ENCODE measurements at places on chromosomes 13 and 19.

- no peak for DNase-seq
These were observed 1524.0 kb downstream of the SLITRK1 start for GRCh38 chr13:82358284-82358683.

DNA sequence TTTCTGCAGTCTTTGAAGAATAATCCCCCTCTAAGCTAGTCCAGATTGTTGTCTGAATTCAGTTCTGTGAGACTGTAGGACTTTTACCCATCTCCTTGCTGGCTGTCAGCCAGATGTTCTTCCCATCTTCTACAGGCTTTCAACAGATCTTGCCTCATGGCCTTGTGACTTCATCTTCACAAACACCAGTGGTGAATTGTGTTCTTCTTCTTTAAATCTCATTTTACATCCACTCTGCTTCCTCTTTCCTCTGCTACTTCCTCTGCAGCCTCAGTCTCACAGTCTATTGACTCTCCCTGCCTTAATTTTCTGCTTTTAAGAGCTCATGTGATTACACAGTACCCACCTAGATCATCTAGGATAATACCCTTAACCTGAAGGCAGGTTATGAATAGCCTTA, 859.0 kb upstream of the SLITRK1 start:
- DNase-seq: peak; percentile 4

GRCh38 chr19:30439310-30439709, 67.1 kb downstream of the ZNF536 start:
- no peak for DNase-seq

GRCh38 chr13:75736173-75736572, 100.0 kb downstream of the LMO7 start:
- DNase-seq: no peak

- no peak for DNase-seq
These were observed 451.7 kb downstream of the TSHZ3 start for GRCh38 chr19:30897553-30897952.

DNA sequence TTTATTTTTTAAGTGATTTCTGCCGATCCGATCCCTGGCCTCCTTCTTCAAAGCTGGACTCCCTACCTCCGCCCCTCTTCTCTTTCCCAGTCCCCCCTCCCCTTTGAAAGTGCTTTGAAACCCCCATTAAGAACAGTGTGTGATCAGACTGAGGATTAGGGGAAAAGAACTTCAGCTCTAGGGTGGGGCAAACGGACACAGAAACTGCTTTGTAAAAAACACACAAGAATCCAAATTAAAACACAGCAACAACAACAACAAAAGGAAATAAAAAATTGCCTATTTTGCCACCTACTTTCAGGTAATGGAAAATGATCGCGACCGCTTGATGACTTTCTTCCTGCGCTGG, 1.4 kb downstream of the SPRY2 start:
- DNase-seq: peak; percentile 29

- no peak for DNase-seq
These were observed 2.3 kb downstream of the SOX1 start for GRCh38 chr13:112069061-112069844.

GRCh38 chr19:37997911-37998344, 90.9 kb downstream of the SIPA1L3 start:
- DNase-seq: peak; percentile 77

DNA sequence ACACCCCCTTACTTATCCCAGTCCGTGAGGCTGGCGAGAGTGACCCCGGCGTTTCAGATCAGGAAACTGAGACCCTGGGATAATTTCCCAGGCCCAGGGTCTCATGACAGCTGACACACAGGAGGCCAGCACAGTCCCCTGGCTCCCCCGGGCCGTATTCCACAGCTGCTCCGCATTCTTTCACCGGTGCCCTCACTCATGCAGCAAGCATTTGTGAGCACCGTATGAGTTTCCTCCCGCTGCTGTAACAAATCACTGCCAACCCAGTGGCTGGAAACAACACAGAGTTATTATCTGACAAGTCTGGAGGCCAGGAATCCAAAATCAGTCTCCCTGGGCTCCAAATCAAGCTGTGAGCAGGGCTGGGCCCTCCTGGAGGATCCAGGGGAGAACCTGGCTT, 21.3 kb downstream of the GADD45B start:
- DNase-seq: no peak

GRCh38 chr19:30004403-30004802, 62.4 kb downstream of the URI1 start:
- DNase-seq: no peak
